Activated naive CD4-positive, alpha-beta T cell treated with anti-CD3 and anti-CD28 coated beads, Interleukin-2, amount 50 U/mL, for 72 hours (primary cell): ENCODE measurements at places on chromosomes 16 and 17. TPM values are rescaled to one million over a fixed set of nuclear protein-coding genes. Genes with fewer than 3 reads are reported as not detected.
A peak's percentile ranks its signal among the peaks of the same experiment; 100 is the strongest.

DNA sequence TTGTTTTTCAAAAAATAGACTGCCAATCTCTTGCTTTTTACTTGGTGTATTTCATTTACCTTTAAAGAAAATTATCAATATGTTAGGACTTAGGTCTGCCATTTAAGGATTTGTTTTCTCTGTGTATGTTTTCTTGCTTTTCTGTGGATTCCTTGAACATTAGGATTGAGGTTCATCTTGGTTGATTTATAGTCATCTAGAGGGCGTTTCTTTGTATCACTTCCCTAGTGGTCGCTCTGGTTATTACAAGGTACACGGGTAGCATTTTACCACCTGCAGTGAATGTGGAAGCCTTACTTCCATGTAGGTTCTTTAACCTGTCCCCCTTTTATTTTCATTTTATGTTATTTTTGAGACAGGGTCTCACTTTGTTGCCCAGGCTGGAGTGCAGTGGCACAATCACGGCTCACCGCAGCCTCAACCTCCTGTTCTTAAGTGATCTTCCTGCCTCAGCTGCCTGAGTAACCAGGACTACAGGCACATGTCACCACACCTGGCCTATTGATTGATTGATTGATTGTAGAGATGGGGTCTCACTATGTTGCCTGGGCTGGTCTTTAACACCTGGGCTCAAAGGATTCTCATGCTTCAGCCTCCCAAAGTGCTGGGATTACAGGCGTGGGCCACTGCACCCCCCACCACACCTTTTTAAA, 35.2 kb upstream of the CBX4 start:
- no peak for DNase-seq

Gene SKA2
- 74.0 TPM for total RNA-seq

Gene LITAF
- 91.0 TPM for total RNA-seq

Gene SPATA32
- 0.50 TPM for total RNA-seq

DNA sequence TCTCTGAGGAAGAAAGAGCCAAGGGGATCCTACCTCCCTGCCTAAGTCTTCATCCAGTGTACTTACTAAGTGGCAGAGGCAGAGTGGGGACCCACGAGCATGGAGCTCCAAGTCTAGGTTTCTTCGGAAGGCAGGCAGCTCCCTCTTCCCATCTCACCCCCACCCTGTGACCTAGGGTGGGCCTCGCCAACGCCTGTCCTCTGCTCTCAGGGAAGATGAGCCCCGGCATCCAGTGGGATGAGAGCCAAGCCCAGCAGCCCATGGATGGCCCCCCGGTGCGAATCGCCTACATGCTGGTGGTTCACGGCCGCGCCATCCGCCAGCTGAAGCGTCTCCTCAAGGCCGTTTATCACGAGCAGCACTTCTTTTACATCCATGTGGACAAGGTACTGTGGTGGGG, 8.3 kb downstream of the XYLT2 start:
- DNase-seq, result no peak

GRCh38 chr17:45877467-45877866, 16.9 kb upstream of the MAPT start:
- DNase-seq, result no peak

Gene MT1M
- not detected for total RNA-seq

GRCh38 chr17:37827905-37828650, 83.2 kb upstream of the HNF1B start:
- DNase-seq, result no peak

DNA sequence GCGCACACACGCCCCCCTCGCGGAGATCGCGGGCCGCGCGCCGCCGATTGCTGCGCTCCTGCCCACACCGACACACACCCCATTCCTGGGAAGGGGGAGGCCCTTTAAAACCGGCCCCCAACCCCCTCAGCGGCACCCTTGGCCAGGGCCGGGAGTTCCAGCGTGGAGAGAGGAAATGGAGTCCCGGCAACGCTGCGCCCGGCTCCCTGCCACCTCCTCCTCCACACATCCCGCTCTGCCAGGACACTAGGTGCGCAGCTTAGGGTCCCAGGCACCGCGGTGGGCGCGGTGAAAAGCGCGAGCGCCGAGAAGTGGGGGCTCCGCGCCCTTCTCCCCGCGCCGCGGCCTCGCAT, 397 bp downstream of the CDC42EP4 start:
- DNase-seq, result no peak

- DNase-seq, result no peak
Observed at GRCh38 chr17:19341641-19342610, 20.6 kb downstream of the B9D1 start.

DNA sequence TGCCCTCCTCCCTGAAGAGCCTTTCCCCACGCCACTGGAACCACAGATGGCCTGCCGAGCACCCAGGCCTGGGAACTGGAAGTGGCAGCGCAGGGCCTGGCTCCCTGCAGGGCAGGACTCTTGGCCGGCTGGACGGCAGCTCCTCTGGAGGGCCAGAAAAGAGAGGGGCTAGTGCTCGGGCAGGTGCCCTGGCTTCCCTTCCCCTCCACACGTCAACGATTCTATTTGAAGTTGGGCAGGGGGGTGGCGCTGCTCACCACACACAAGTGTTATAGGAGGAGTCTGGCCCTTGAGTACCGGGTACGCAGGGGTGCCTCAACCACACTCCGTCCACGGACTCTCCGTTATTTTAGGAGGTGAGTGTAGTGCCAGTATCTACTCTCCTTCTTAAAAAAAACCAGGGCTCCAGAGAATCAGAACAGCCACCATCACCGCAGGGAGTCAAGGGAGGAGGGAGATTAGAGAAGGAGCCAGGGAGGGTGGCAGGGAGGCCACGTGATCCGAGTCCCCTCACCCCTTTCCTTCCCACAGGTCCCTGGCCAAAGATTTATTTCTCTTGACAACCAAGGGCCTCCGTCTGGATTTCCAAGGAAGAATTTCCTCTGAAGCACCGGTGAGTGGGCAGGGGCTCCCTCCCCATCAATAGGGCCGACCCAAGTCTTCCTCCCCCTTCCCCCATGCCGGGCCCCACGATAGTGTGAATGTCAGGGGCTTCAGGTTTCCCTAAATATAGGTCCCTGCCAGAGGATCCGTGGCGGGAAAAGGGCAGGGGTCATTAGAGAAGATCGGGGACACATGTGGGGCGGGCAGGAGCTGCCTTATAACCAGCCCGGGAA, 1.4 kb upstream of the ALDOA start:
- peak; percentile 83 for DNase-seq

Gene HLF
- total RNA-seq, result 0.11 TPM

DNA sequence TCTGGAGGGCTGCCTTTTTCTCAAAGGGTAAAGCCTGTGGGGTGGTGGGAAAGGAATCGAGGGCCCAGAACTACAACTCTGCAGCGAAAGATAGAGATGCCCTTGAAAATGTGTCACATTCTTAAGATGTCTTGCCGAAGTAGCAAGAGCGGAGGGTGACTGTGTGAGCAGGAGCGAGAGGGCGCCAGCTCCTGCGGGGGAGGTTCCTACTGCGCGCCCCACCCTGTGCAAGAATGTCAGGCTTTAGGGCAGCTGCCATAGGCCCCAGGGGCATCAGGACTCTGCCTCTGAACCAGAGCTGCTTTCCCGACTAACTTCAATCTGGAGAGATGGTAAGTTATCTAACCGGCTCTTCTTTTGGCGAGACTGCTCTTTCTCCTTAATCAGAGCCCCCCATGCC, 11.8 kb upstream of the ITGAE start:
- DNase-seq, result no peak

Gene OR1F1
- total RNA-seq, result not detected

- DNase-seq, result no peak
Observed at GRCh38 chr17:40588552-40588951, 23.3 kb upstream of the CCR7 start.

Gene DNAH9
- total RNA-seq, result not detected

Gene CBFA2T3
- total RNA-seq, result 1.1 TPM

DNA sequence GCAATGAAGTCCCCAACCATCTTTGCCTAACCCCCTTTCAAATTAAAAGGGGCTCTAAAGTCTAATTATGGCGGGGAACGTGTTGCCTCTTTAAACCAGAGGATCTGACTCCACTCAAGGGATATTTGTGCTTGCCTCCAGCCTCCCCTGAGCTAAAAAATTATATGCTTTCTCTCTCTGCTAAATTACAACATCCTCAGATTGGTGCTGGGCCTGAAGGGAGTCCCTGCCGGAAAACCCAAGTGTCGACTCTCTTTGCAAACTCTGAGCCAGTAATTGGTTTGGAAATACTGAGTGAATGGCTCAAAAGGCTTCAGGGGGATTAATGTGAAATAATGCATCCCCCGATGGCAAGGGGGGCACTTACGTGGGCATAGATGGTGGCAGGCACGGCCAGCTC, 208.5 kb upstream of the TNRC6C start:
- no peak for DNase-seq
